ENCODE measurements at places on chromosomes 5 and 9.

- no peak for DNase-seq
Observed at GRCh38 chr5:135076801-135077200, 42.8 kb upstream of the PITX1 start.

- DNase-seq: no peak
Observed at GRCh38 chr9:77605449-77606220, 42.5 kb downstream of the GNA14 start.

DNA sequence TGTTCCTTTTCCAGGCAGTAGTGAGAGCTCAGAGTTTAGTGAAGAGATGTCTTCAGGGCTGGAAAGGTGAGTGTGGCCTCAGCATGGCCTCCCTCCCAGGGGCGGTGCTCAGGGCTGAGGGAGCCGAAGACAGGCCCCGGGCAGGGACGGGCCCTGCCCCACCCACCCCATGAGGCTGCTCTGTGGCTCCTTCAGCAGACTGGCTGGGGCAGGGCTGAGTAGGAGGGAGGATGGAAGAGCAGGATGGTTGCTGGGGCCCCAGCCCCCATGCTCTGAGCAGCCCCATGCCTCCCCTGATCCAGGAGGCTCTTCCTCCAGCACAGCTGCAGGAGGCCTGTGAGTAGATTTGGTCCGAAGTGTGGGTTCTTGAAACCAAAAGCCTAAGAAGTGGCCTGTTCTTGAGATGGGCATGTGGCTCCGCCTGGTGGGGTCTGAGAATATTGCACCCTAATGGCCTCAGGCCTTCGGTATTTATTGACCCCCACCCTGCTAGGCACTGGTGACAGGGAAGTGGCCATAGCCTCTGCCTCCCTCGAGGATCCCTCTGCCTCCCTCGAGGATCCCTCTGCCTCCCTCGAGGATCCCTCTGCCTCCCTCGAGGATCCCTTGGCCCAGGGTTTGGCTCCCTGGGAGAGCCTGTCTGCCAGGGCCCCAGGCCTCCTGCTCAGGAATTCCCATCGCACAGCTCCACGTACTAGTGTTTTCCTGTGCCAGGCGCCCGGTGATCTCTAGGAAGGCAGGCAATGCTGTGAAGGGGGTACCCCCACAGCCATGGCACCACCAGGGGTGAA lies 65.4 kb upstream of the GARNL3 start:
- DNase-seq: peak; percentile 90

DNA sequence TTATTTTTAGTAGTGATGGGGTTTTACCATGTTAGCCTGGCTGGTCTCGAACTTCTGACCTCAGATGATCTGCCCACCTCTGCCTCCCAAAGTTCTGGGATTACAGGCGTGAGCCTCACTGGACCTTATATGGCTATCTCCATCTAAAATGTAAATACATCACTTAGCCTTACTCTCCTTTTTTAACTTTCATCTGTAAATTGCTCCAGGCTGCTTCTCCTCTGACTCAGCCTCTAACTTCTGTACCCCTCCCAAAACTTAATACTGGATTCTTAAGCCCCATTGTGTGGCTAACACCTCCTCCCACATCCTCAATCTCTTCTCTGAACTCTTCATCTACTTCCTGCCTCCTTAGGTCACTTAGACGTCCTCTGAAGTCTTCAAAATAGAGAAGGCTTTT lies 4.0 kb downstream of the SNX30 start:
- no peak for DNase-seq

DNA sequence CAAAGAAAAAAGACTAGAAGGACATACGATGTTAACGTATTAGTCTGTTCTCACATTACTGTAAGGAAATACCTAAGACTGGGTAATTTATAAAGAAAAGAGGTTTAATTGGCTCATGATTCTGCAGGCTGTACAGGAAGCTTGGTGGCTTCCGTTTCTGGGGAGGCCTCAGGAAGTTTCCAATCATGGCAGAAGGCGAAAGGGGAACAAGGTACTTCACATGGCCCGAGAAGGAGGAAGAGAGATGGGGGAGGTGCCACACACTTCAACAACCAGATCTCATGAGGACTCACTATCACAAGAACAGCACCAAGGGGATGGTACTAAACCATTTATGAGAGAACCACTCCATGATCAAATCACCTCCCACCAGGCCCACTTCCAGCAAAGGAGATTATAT lies 110.1 kb downstream of the CARTPT start:
- no peak for DNase-seq

GRCh38 chr5:160082614-160083500 lies 36.4 kb downstream of the PWWP2A start:
- DNase-seq: peak; percentile 28

- no peak for DNase-seq
Observed at GRCh38 chr5:52898961-52899680, 90.0 kb upstream of the ITGA2 start.

GRCh38 chr5:93967923-93968322 lies 226.5 kb upstream of the POU5F2 start:
- no peak for DNase-seq

GRCh38 chr5:116789522-116789921 lies 214.9 kb upstream of the SEMA6A start:
- no peak for DNase-seq

- no peak for DNase-seq
Observed at GRCh38 chr5:21574438-21574837, 1278.7 kb downstream of the CDH12 start.

DNA sequence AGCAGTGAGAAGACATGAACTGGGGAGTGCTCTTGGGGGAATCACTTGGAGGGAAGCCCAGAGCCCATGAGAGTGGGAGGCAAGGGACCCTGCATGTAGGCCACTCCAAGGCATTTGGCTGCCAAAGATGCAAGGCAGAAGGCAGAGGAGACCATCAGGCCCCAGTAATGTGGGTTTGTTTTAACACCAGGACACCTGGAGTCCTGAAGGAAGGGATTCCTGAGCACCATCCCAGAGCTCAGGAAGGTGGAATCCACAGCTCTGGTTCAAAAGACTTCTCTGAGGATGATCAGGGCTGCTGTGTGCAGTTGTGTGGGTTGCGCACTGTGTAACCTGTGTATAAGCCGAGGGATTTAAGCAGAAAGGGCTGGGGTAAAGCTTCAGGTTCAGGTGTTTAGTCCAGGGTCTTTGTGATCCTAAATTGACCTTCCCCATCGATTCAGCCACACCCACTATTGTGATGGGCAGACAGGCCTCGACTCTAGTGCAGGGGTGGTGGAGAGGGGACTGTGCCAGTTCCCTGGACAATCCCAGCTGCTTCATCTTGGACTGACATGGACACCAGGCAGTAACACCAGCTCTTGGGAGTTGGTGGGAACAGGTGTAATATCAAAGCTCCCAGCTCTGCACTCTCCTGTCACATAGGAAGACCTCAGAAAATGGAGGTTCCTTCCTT lies 11.0 kb downstream of the B4GALT7 start:
- no peak for DNase-seq

- no peak for DNase-seq
Observed at GRCh38 chr5:10726913-10727517, 34.0 kb downstream of the DAP start.

Measured in femur (tissue), 1 donor.